ENCODE measurements at places on chromosomes 7 and 10.

- no peak for DNase-seq
Measured at GRCh38 chr10:130642926-130643325, 506.7 kb downstream of the GLRX3 start.

GRCh38 chr7:107398161-107398560 is 71.7 kb upstream of the GPR22 start:
- DNase-seq: no peak

DNA sequence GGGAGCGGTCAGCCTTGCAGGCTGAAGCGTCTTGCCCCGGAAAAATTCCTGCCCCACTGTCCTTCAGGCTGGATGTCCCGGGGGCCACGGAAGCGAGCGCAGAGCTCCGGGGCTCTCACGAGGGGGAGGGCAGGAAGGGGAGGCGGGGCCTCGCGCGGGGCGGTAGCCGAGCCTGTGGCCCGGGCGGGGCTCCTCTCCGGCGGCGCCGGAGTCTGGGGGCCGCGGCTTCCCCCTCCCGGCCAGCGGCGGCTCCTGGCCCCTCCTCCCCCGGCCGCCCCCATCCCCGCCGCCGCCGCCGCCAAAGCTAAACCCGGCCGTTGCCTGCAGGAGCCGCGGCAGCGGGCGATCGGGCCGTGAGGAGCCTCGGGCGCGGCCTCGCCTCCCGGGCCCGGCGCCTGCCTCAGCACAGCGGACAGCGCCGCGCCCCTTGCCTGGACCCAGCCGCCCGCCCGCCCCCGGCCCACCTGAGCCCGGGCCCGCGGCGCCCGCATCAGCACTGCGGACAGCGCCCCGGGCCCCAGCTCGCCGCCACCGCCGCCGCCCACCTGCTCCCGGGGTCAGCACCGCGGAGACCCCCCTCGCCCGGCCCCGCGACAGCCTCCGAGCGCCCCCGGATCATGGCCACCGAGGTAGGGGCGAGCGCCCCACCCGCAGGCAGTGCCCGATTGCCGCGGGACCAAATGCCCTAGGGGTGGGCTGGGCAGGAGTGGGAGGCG is at the start of gene GOLGA7B:
TSS of gene GOLGA7B (plus strand) at position 157 of the 716 bp plus-strand sequence. CDS start at position 618, 461 bp downstream.
- DNase-seq: peak; percentile 36

DNA sequence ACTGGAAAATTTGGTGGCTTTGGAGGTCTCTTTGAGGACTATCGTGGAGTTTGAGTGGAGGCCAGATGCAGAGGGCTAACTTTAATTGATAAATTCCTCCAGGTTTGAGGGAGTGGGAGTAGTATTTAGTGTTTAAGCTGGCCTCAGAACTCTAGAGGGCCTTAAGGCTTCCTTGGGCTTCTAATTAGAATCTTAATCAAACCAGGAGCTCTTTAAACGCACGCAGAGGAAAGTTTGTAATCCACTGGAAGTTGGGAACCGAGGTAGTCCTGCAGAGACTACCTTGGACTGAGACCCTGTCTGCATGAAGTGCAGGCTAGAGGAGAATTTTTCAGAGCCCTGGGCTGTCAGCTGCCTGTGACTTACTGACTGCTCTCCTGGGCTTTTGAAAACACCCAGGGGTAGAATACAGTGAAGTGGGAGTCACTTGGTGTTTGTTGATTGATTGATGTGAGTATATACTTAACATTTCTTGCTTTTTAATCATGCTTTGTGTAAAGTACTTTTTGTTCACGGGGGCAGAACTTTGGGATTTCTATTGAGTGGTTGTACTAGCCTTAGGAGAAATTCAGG is 5.9 kb downstream of the SPAG6 start:
- DNase-seq: no peak

DNA sequence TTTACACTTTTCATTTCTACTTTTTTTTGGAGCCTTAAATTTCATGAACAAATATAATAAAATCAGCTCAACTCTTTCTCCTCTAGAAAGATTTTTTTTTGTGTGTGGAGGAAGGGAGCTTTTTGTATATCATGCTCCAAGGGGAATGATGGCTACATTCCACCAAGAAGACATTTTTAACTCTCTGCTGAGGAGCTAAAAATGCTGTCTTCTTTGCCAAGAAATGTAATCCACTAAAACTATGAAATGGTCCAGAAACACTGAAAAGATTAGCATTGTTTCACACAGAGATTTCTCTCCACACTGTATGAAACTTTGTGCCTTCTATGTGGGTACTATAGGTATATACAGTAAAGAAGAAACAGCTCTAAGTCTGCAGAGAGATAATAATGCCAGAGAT is 74.1 kb upstream of the ANK3 start:
- no peak for DNase-seq

GRCh38 chr10:327889-328852 is 192.9 kb downstream of the ZMYND11 start:
- no peak for DNase-seq

- DNase-seq: no peak
Measured at GRCh38 chr10:29411666-29412315, 122.9 kb downstream of the LYZL1 start.

GRCh38 chr10:114077347-114077746 is 33.7 kb downstream of the ADRB1 start:
- DNase-seq: no peak

DNA sequence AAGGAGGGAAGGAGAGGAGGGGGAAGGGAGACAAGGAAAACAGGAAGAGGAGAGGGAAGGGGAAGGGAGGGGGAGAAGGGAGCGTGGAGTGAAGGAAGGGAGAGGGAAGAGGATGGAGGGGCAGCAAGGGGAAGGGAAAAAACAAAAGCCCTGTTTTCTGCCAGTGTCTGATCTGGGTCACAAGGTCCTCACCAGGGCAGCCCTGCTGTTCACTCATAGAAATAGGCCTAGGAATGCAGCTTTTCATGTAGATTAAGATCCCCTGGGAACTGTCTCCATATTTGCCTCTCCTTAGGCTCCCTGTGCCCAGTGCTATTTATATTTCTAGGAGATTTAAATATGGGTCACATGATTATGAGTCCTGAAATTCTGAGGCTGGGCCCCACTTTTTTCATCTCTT is 790.7 kb downstream of the TNS3 start:
- no peak for DNase-seq

- no peak for DNase-seq
Measured at GRCh38 chr10:104546756-104547155, 94.3 kb upstream of the SORCS3 start.

- DNase-seq: no peak
Measured at GRCh38 chr10:10513067-10513466, 504.6 kb upstream of the CELF2 start.

Measured in stimulated activated CD4-positive, alpha-beta T cell treated with anti-CD3 and anti-CD28 coated beads, Interleukin-1b, Interleukin-23, amount 100 ng/mL, for 1 hour (primary cell).